OCI-M1 (cell line): ENCODE measurements at places on chromosomes 6 and 20.

DNA sequence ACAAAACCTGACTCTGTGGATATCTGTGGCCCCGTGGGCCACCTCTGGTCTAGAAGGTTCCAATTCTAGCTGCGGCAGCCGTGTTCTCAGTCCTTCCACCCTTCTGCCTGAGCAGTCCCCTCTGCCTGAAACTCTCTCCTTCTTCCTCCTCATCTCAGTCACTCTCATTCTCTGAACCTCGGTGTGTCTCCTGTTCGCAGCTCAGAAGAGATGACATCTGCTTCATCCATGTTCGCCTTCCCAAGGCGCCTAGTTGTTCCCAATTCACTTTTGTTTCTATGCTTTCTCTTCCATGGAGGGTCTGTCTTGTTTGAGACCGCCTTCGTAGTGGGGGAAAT, 95.5 kb downstream of the CEBPB start:
- no peak for DNase-seq

GRCh38 chr6:33654831-33655554, 33.9 kb downstream of the ITPR3 start:
- no peak for DNase-seq

DNA sequence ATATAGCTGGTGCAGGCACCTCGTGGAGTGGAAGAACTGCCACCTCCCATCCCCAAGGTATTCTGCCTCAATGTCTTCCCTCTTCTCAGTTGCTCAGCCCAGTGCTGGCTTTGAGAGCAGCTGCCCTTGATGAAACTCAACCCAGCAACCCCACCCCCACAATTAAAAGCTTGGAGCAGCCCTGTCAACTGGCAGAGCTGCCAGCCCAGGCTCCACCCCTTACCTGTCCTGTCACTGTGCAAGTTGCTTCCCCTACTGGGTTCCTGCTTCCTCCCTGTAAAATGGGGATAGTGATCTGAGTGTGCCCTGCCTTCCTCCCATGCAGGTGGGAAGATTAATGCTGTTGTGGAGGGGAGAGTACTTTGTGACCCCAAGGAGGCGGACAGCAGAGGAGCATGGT, 4.5 kb downstream of the TMEM63B start:
- DNase-seq: no peak

- no peak for DNase-seq
Measured at GRCh38 chr6:19811397-19812079, 25.6 kb upstream of the ID4 start.

GRCh38 chr6:124819346-124819745, 142.9 kb upstream of the RNF217 start:
- peak; percentile 51 for DNase-seq

DNA sequence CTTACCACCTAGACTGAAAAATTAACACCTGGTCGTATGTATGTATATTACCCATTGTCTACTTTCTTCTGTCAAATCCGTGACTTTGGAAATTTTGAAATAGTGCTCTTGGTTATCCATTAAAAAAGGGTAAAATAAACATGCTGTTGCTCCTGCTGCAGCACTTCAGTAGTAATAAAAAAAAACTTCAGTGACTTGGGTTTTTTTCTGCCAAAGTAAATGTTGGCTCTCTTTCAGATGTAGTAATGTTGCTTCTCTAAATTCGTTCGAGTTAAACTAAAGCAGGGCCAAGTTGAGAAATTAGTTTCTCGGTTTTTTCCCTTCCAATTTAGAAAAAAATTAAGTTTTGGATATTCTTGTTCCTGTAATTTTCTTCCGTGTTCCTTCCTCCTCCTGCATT, 34.2 kb downstream of the JARID2 start:
- no peak for DNase-seq

- DNase-seq: no peak
Measured at GRCh38 chr6:102895683-102896082, 1502.2 kb downstream of the GRIK2 start.

DNA sequence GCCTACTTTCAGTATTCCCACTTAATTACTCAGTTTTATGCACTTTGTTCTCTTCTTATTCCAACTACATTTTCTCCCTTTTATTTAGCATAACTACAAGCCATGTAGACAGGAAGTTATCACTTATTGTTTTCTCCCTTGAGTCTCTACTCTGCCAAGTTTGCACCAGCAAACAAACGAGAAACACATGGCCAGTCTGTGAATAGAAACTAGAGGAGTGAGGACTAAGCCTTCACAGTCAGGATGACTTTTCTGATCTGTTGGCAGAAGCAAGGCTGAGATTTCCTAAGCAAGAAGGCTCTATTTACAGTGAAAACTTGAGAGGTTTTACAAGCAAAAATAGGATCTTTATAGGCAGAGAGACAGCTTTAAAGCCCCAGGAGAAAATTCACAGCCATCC, 69.8 kb upstream of the TINAG start:
- no peak for DNase-seq

DNA sequence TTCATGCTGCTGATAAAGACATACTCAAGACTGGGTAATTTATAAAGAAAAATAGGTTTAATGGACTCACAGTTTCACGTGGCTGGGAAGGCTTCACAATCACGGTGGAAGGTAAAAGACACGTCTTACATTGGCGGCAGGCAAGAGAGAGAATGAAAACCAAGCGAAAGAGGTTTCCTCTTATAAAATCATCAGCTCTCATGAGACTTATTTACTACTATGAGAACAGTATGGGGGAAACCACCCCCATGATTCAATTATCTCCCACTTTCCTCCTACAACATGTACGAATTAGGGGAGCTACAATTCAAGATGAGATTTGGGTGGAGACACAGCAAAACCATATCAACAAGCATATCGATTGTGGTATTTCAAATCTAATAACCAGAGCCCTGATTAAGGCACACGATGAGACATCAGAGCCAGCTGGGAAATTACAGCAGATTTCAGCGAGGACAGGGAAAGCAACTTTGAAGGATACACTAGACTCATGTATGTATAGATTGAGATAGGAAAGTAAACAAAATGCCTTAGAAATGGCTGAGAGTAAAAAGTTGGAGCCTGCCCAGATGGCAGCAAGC, 129.8 kb upstream of the GJE1 start:
- peak; percentile 30 for DNase-seq

GRCh38 chr6:134374491-134375219, 56.7 kb upstream of the SGK1 start:
- no peak for DNase-seq

GRCh38 chr6:56790414-56790813, 147.7 kb upstream of the DST start:
- no peak for DNase-seq

DNA sequence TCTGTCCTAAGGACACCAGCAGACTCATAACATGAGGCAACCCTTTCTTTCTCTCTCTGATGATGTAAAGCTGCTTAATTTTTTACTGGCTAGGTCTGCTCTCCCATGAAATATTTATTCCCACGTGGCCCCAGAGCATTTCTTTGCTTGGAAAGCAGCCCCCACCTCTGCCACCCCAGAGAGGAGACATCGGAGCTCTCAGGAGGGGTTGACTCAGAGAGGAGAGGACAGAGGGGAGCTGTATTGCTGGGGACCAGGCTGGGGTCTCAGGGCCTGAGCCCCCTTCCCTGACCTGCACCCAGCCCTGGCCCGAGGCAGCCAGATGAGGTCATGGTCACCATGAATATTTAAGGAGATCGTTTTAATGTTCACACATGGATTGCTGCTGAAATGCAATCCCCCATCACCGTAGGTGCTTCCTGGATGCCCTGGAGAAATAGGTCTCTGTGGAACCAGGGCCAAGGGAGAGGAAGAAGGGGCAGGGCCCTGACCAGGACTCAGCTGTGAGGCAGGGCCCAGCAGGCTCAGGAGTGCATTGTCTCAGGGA, 117.5 kb downstream of the DLL1 start:
- no peak for DNase-seq

DNA sequence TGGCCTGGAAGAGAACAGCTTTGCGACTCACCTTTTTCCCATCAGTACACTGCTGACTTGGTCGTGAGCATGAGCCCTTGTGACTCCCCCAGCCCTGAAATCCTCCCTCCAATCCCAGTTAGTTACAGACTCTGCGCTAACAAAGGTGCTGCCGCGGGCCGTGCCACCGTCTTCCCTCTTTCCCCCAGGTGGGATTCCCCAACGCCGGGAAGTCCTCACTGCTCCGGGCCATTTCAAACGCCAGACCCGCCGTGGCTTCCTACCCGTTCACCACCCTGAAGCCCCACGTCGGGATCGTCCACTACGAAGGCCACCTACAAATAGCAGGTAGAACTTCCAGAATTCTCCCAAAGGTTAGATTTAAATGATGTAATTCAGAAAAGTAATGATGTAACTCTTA, 16.1 kb downstream of the MTG2 start:
- no peak for DNase-seq

- no peak for DNase-seq
Measured at GRCh38 chr6:45535933-45536332, 158.2 kb upstream of the SUPT3H start.

- no peak for DNase-seq
Measured at GRCh38 chr6:71642120-71642519, 244.2 kb upstream of the RIMS1 start.

DNA sequence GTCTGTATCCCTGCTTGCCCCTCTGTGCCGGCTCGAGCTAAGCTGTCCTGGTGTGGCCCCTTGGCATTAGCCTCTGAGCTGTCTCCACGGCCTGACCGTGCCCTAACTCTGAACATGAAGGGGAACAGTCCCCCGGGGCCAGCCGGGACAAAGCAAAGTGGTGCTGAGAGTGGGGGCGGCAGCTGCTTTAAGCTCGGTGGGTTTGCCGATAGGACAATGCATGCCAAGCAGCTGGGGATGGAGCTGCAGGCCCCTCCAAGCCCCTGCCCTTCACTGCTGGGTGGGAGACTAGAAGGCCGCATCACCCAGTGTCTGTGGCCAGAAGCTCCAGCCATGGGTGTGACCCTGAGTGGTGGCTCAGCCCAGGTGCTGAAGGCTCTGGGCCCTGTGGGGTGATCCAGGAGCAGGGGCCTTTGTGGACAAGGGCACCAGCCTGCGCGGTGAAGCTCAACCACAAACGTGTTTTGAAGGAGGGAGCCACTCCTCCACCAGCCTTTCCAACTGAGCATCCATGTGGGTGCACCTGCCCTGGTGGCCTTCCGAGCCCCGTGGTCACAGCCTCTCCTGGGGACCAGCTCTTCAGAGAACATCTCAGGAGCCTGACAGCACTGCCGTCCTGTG, 242.5 kb downstream of the ERMARD start:
- no peak for DNase-seq

DNA sequence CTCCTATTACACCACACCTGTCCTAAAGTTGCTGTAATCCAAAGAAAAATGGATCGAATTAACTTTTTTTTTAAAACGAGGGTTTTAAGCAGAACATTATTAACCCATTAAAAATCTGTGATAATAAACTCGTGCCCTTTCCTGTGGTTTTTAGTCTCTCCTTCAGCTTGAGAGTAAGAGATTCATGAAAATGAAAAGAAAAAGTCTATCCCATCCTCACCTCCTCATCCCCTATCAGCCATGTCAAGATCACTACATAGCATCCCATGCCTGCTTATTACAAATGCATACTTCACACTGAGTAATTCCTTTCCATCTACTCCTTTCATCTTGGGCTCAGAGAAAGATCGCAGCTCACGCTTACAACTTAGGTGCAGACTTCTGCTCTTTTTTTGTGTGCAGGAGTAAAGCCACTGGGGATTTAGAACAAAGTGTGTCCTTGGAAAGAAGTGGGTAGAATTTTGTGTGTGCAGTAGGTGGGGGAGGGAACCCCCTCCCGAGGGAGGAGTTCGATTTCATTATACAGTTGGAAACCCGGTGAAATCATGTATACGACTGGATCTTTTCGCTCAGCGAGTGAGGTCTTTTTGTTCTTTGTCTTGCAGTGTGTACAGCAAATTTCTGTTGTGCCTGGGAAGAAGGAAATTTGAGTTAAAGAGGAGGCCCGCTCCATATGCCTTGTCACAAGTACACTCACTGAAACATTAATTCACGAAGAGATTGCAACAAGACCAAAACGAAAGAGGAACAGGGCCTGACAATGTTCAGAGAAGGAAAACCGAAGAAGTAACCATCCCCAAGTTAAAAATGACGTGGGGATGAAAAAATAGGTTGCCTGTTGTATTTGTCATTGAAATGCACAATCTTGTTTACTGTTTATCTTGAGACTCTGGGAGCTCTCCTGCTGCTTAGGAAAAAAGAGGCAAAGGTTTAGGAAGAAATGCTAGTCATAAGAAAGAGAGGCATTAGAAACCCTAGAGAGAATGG, 146.5 kb upstream of the ZNF217 start:
- DNase-seq: peak; percentile 37

DNA sequence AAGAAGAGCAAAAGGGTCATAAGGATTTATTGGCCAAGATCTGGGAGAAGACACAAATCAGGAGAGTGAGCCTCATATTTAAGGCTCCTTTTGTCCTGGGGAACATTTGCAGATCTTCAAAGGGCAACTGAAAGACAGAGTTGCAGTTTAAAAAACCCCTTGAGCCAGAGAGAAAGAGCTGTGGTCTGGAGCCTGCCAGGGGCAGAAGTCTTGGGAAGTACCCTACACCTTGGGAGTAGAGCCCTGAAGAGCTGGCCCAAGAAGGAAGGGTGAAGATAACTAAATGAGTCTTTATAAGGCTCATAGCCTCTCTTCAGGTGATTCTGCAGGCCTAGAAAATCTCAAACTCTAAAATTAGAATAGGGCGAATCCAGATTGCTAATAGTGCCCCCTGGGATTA, 40.0 kb upstream of the ERVFRD-1 start:
- no peak for DNase-seq

DNA sequence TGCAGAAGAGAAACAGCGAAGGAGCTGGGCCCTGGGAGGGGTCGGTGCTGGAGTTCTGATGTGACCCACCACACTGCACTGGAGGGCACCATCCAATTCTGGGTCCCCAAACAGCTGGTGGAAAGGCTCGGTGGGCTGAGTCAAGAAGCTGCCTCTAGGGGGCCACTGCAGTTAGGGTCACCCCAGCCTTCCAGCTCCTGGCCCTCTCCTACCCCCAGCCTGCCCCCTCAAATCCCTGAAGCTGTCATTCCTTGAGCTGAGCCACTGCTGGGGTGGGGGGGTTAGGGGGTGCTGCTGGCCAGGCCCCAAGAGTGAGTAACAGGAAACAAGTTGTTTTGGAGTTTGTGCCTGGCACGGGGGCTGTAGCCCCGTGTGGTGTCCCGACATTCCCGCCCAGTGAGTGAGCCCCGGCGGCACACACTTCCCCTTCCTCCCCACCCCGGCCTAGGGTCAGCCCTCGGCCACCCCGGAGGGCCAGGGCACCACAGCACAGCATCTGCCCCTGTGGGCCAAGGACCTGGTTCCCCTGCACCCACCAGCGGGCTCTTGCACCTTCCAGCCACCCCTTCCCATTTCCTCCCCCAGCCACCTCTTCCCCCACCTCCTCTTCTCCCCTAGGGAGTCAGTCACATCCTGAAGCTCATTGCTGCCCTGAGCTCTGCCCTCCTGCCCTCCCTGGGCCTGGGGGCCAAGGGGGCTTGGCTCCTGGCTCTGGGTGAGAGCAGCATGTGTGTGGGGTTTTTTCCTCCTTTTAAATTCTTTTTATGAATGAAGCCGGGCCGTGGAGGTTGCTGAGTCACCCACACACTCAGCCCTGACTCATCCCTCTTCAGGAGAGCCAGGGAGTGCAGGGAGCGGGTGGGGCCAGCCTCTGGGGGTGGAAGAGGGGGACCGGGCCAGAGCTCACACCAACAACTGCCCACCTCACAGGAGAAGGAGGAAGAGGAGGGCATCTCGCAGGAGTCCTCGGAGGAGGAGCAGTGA, 4.6 kb downstream of the SMIM29 start:
- peak; percentile 85 for DNase-seq

- no peak for DNase-seq
Measured at GRCh38 chr20:16363506-16364319, 209.5 kb downstream of the KIF16B start.
